ENCODE measurements at places on chromosomes 1 and 21. TPM values are rescaled to one million over a fixed set of nuclear protein-coding genes. Genes with fewer than 3 reads are reported as not detected.

CNIH3 gene
- total RNA-seq: 1.1 TPM

OR2T1 gene
- total RNA-seq: not detected

GBP5 gene
- 2.1 TPM for total RNA-seq

DNA sequence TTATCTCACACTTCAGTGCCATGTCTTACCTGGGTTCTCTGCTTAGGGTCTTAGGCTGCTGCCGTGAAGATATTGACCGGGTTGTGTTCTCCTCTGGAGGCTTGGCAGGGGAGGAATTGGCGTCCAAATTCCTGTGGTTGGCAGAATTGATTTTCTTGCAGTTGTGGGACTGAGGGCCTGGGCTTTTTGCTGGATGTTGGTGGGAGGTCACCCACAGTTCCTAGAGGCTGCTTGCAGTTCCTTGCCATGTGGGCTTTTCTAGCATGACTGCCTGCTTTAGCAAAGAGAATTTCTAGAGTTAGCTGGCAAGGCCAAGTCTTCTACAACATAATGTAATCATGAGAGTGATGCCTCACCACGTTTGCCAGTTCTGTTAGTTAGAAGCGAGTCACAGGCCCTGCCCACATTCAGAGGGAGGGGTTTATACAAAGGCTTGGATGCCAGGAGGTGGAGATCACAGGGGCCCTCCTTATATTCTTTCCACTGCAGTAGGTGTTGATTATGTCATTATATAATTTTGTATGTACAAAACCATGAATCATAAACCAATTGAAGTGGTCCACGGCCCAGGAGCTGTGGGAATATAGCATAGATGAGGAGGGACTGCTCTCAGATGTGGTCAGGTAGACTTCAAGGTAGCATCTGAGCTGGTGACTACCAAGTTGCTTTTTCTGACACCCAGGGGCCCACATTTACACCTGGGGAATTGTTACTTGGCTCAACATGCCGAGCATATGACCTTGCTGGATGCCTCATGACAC is 6.6 kb downstream of the UBL4B start:
- no peak for DNase-seq

- peak; percentile 72 for DNase-seq
Observed at GRCh38 chr21:17513214-17514123, 626 bp downstream of the CXADR start.

GRCh38 chr1:94273111-94273510 is 35.7 kb upstream of the ARHGAP29 start:
- no peak for DNase-seq

GRCh38 chr1:216246577-216247203 is 176.6 kb downstream of the USH2A start:
- DNase-seq: no peak

DNA sequence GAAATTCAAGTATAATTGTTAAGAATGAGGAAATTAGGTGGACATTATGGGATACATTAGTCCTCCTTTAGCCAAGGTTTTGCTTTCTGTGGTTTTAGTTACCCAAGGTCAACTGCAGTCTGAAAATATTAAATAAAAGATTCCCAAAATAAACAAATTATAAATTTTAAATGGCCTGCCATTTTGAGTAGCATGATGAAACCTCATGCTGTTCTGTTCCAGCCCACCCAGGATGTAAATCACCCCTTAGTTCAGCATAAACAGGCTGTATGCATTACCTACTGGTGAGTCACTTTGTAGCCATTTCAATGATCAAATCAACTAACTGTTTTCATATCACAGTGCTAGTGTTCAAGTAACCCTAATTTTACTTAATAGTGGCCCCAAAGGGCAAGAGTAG is 132.5 kb upstream of the LYPLAL1 start:
- no peak for DNase-seq

DNA sequence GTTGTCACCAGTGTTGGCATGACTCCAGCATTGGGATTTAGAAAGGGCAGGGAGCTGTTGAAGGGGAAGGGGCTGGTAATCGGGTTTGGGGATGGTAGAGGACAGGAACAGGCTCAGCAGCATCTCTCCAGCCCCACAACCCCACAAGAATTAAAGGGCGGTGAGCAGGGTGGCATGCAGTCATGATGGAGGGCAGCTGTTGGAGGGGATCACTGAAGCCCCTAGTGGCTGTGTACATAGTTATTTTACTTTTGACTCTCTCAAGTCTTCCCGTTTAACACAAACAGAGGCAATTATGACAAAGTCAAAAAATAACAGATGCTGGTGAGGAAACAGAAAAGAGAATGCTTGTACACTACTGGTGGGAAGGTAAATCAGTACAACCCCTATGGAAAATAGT is 213.8 kb downstream of the URB2 start:
- no peak for DNase-seq

- DNase-seq: no peak
Observed at GRCh38 chr1:61012341-61012761, 70.0 kb upstream of the NFIA start.

DNA sequence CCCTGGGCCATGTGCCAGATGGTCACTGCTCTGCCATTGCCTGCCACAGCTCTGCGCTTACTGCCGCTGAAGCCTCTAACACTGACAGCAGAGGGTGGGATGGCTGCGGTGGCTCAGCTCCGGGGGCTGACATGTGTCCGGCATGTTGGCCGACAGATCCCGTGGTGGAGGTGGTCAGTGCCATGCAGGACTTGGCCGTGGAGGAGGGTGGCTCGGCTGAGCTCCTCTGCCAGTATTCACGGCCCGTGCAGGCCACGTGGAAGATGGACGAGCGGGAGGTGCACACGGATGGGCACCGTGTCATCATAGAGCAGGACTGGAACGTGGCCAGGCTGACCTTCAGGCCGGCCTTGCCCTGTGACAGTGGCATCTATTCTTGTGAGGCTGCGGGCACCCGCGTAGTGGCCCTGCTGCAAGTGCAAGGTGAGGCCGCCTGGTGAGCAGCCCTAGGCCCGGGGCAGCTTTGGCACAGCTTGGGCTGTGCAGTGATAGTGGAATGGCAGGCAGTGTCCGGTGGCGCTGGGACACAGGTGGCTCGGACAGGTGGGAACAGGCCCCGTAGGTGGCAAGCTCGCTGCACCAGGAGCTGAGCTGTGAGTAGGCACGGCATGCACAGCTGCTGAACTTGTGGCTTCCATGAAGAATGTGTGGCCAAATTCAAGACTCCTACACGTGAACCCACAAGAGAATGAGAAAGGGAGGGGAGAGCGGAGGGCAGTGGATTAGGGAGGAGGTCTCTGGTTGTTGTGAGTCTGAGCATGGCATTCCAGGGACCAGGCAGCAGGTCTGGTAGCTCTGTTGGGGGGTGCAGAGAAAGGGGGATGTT is 91.8 kb downstream of the TRIM11 start:
- no peak for DNase-seq

DNA sequence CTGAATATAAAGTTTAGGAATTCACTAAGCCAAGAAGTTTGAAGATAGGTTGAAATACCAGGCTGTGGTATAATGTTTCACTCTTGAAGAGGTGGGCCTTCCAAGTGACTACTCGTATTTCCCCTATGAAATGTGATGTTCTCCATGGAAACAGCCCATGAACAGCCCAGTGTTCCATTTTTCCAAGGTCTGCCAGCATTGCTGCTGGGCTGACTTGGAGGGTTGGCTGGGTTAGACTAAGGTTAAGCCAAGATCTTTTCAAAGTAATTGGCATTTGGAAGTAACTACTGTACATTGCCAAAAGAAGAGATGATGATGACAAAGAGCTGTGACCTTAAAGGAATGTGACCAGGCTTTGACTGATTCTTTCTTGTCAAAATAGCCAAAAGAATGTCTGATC is 73.8 kb downstream of the RPE65 start:
- DNase-seq: no peak
